ENCODE measurements at places on chromosomes 2 and 18. TPM values are rescaled to one million over a fixed set of nuclear protein-coding genes. Genes with fewer than 3 reads are reported as not detected.
A peak's percentile ranks its signal among the peaks of the same experiment; 100 is the strongest.

TCF7L1 gene
- total RNA-seq = 6.6 TPM

MRO gene
- total RNA-seq = not detected

HOXD12 gene
- total RNA-seq = not detected

CTAGE1 gene
- not detected for total RNA-seq

ALLC gene
- total RNA-seq = not detected

LONRF2 gene
- 1.3 TPM for total RNA-seq

MLPH gene
- 4.3 TPM for total RNA-seq

ZBTB7C gene
- 10.6 TPM for total RNA-seq

ANKRD62 gene
- 0.17 TPM for total RNA-seq

- no peak overlapping the region for H3K27ac ChIP-seq
- no peak overlapping the region for H3K4me3 ChIP-seq
- peaks cover 8% of the 10 kb centered on the region for H3K27me3 ChIP-seq
- DNase-seq = peak; percentile 22
Observed at GRCh38 chr2:27303093-27304025, 4.9 kb downstream of the UCN start.

GRCh38 chr2:44777036-44777435, 164.5 kb upstream of the SIX3 start:
- H3K4me1 ChIP-seq = peaks cover 35% of the 10 kb centered on the region
- peak overlapping the region; percentile 75 for H3K4me3 ChIP-seq
- H3K36me3 ChIP-seq = peaks cover 9% of the 10 kb centered on the region
- DNase-seq = no peak
- H3K27me3 ChIP-seq = peaks cover 5% of the 10 kb centered on the region
- H3K27ac ChIP-seq = peak overlapping the region; percentile 9

DNA sequence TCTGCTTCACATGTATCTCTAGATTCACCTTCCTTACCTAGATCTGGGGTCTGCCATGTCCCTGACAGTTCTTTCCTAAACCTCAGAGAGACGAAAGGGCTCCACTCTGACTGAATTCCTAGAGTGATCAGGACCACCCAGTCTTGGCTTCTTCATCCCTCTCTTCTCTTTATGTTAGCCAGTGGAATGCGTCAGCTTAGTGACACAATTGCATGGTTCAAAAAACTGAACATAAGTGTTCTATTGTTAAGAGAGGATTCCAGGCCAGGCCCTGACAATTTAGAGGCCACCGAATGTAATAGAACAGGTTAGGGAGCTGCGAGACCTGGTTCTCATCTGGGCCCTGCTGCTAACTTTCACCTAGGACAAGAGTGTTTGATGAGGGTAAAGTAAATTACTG, 10.0 kb downstream of the PRELID3A start:
- peaks cover 16% of the 10 kb centered on the region for H3K4me1 ChIP-seq
- no peak for DNase-seq
- H3K27me3 ChIP-seq = peaks cover 9% of the 10 kb centered on the region
- H3K27ac ChIP-seq = no peak overlapping the region

DNA sequence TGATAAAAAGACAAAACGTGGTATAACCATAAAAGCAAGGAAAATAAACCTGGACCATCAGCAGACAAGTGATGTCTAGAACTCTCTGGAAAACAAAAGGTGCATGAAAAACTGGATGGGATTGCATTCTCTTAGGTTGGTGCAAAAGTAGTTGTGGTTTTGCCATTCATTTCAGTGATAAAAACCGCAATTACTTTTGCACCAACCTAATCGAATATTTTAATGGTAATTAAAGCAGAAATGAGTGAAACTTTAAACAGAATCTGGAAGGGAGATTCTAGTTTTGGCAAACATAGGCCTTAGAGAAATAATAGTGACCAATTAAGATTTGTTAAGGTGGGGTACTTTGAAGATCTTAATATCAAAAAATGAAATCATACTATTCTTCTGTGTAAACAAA, 800.8 kb upstream of the GYPC start:
- H3K27me3 ChIP-seq = no peaks in the 10 kb centered on the region
- H3K4me3 ChIP-seq = no peak overlapping the region
- no peak overlapping the region for H3K27ac ChIP-seq
- H3K4me1 ChIP-seq = no peaks in the 10 kb centered on the region

- H3K4me1 ChIP-seq = peaks cover 6% of the 10 kb centered on the region
- H3K36me3 ChIP-seq = peaks cover 6% of the 10 kb centered on the region
- DNase-seq = no peak
- no peaks in the 10 kb centered on the region for H3K27me3 ChIP-seq
- H3K27ac ChIP-seq = no peak overlapping the region
- H3K4me3 ChIP-seq = no peak overlapping the region
Observed at GRCh38 chr18:49739275-49739674, 74.1 kb downstream of the ACAA2 start.

GRCh38 chr2:9015998-9016397, 12.5 kb upstream of the MBOAT2 start:
- no peaks in the 10 kb centered on the region for H3K27me3 ChIP-seq
- H3K4me1 ChIP-seq = no peaks in the 10 kb centered on the region
- H3K4me3 ChIP-seq = no peak overlapping the region
- no peaks in the 10 kb centered on the region for H3K36me3 ChIP-seq
- no peak for DNase-seq

- H3K4me3 ChIP-seq = no peak overlapping the region
- peaks cover 1% of the 10 kb centered on the region for H3K27me3 ChIP-seq
- H3K27ac ChIP-seq = no peak overlapping the region
Observed at GRCh38 chr18:6055711-6056110, 160.4 kb upstream of the TMEM200C start.

DNA sequence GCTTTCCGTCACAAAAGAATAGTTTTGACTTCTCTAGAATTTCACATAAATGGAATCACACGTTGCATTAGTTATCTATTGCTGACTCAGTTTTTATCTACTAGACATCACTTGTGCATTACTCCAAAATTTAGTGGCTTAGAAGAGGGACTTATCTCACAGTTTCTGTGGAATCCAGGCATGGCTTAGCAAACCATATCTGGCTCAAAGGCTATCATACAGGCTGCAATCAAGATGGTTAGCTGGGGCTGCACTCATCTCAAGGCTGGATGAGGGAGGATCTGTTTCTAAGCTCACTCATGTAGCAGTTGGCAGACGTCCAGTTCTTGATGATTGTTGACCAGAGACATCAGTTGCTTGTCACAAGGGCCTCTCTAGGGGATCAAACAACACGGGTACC, 6.6 kb upstream of the DSC3 start:
- no peak overlapping the region for H3K4me3 ChIP-seq
- no peak overlapping the region for H3K27ac ChIP-seq
- peaks cover under 1% of the 10 kb centered on the region for H3K27me3 ChIP-seq
- no peaks in the 10 kb centered on the region for H3K4me1 ChIP-seq
- DNase-seq = no peak

All from glutamatergic neuron (in vitro differentiated cells).